Posterior vena cava (tissue), 2 donors: ENCODE measurements at places on chromosomes 4 and X. TPM values are rescaled to one million over a fixed set of nuclear protein-coding genes. Genes with fewer than 3 reads are reported as not detected.

DNA sequence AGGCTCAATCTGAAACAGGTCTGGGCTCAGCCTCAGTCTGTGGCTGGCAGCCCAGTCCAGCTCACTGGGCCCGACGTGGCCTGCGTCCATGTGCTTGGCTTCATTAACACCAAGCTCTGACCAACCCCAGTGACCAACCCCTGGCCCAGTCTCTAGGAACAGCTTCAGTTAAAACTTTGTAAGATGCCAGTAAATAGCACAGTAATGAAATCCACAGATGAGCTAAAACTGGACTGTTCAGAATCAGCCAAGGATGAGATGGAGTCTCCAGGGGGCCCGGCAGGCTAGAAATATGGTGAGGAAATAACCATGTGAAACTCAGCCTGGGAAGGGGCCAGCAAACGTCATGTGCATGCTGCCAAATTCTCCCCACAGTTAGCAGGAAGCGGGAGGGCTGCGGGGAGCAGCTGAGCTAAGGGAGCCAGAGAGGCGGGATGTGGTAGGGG lies 37.1 kb upstream of the XPNPEP2 start:
- DNase-seq: peak; percentile 93

DNA sequence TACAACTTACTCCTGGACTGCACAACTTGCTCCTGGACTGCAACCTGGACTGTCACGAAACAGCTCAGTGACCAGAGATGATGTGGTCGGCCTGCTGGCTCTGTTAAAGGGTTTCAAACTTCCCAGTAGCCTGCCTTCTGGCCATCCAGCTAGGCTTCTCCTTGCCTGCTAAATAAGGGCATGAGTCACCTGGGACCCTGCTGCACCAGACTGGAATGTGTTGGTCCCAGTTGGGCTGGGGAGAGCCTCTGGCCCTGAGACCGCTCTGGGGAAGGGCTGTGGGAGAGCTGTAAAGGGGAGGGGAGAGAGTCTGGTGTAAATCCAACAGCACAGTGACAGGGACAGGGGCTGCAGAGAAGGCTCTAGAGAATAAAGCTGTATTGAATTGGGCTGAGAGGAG lies 165.8 kb downstream of the VSIG4 start:
- no peak for DNase-seq

The CCNA2 gene
- 0.52 TPM for total RNA-seq

- DNase-seq: peak; percentile 76
Measured at GRCh38 chr4:8332891-8333331, 63.4 kb downstream of the HTRA3 start.

DNA sequence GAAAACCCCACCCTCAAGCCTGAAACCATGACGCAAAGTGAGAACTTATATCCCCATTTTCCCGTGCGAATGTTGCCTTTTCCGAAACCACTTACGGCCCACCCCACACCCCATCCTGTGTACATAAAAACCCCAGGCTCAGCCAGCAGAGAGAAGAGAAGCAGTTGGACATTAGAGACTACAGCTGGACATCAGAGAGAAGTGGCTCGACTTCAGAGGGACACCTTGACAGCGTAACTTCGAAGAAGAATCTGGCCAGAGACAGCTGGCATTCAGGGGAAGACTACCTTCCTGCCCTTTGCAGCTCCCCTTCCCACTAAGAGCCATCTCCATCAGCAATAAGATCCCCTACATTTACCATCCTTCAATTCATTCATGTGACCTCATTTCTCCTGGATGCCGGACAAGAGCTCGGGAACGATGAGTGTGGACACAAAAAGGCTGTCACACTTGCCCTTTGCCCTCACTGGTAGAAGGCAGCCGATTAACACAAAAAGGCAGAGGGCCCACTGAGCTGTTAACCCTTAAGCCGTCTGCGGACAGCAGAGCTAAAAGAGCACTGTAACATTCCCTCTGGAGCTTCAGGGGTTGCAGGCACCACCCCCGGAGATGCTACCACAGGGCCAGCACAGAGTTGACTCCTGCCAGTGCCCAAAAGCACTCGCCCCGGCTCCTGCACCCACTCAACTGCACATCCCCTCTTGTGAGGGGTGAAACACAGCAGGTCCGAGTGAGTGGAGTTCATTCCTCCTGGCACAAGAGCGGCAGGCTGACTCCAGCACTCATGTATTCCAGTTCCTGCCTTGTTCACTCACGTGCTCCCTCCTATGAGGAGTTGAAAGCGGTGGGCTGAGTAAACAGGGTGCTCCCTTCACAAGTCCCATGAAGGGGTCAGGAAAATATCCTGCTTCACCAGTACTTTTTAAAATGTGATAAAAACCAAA lies 7.5 kb downstream of the CHM start:
- no peak for DNase-seq

- DNase-seq: peak; percentile 74
Measured at GRCh38 chr4:3286335-3287175, 6.3 kb upstream of the RGS12 start.

DNA sequence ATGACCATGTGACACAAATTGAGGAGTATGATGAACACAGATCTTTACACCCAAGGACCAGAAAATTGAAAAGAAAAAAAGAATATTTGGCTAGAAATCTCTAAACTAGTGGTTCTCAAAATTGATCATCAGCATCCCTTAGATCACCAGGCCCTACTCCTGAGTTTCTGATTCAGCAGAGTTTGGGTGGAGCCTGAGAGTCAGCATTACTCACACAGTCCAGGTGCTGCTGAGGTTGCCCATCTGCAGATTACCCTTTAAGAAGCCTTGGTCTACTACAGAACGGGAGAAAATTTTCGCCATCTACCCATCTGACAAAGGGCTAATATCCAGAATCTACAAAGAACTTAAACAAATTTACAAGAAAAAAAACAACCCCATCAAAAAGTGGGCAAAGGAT lies 182.8 kb downstream of the MOSPD2 start:
- no peak for DNase-seq

GRCh38 chr4:20422398-20422797 lies 170.7 kb downstream of the SLIT2 start:
- DNase-seq: no peak

The STS gene
- total RNA-seq: 13.7 TPM

- DNase-seq: no peak
Measured at GRCh38 chrX:77786365-77786680, 307 bp upstream of the ATRX start.

DNA sequence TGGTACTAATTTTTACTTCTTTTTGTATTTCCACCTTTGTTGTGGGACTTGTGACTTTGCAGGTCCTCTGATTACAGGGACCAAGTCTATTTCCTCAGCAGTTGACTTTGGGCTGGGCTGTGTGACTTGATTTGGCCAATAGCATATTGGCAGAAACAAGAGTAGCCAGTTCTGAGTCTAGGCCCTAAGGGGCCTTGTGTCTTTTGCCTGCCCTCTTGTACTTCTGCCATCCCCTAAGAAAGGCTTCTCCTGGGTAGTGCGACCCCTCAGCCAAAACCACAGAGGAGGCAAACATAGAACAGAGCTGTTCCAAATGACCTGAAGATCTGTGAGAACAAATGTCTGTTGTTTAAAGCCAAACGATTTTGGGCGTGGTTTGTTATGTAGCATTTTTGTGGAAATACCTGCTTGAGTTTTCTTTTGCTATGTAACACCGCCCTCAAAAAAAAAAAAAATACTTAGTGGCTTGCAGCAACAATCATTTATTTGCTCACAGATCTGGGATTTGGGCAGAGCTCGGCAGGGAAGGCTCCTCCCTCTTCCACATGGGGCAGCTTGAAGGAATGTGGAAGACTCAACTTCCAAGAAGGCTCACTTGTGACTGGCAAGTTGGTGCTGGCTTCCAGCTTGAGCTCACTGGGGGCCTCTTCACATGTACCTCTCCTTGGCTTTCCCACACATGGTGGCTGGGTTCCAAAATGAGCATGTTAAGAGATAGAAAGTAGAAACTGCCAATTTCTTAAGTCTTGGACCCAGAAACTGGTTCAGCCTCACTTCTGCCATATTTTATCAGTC lies 423.0 kb upstream of the CNKSR2 start:
- DNase-seq: no peak
